ENCODE measurements at places on chromosomes 3 and 15.

GRCh38 chr3:30332196-30333021 is 274.0 kb upstream of the TGFBR2 start:
- no peak for DNase-seq

GRCh38 chr15:67829647-67830504 is 4.6 kb downstream of the SKOR1 start:
- no peak for DNase-seq

DNA sequence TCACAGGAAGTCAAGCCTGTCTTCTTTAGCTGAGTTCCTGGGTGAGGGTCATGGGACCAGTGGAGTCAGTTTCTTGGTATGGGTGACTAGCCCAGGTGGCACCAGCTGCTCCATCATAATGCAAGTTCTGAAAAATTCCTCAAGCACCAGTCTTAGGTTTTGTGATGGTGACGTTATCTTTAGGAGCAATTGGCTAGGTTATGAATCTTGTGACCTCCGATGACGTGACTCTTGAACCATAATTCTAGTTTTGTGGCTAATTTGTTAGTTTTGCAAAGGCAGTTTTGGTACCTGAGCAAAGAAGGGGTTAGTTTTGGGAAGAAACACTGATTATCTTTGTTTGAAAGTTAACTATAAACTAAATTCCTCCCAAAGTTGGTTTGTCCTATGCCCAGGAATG is 608.4 kb downstream of the VGLL3 start:
- DNase-seq = no peak

DNA sequence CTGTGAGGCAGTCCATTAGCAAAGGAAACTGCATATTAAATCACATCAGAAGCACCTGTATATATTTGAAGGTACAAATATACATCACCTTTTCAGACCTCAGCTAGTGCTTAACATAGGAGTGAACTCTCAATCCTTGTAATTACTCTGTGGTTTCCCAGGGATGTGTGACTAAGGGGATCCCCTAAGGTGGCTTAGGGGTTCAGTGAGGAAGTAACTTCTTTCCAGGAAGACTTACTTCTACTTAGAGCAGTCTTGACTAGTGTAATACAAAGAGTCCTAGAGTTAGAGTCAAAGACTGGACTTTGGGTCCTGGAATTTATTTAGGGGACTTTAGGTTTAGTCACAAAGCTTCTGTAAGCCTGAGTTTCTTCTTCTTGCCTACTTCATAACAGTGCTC is 8.7 kb upstream of the SUMF1 start:
- no peak for DNase-seq

DNA sequence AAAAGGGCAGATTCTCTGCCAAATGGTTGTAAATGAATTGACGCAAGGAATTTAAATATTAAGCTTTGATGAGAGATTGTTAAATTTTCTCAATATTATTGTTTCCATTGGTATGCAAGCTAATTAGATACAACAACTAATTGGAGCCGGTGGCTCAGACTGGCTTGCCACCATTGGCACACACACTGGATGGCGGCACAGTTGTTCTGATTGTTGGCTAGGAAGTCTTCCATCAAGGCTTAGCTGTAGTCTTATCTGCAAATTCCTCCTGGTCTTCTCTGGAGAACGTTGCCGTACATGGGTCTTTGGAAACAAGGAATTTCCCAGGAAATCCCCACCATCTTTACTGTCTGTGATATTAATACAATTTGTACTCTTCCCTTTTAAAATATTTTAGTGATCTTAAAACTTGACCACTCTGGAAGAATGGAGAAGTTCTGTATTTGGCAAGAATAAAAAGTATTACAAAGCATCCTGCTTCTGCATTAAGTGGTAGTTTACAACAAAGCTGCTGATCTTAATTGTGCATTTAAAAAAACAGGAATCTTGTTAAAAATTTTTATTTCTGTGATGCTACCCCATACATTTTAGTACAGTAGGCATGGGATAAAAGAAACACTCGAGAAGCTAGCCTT is 126.5 kb downstream of the UBE2E2 start:
- DNase-seq = no peak

- DNase-seq = no peak
Observed at GRCh38 chr15:42759093-42759492, 22.2 kb upstream of the CDAN1 start.

DNA sequence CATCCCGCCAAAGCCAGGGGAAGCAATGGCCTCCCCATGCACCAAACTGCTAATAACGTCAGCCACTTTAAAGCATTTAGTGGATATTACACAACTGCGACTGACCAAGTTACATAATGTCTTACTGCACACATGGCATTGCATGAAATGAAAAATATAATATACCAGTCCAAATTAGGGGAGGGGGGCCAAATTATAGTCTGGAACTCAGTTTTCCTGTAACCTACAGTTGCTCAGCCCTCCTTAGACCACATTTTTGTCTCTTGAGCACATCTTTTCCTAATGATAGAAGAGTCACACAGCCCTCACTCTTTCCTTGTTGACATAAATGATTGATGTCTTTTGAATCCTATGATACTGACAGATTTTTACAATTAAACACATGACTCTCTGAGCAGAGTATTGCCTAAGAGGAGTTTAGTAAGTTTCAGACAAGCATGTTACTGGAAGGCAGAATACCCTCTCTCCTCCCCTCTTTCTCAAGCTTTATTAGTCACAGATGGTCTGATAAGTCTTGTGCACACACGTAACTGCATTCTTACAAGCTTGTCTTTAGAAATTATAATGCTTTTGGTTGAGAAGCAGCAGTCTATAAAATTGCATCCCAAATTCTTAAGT is 1.1 kb upstream of the PLD1 start:
- DNase-seq = no peak

GRCh38 chr3:71662568-71662967 is 62.6 kb downstream of the EIF4E3 start:
- no peak for DNase-seq

GRCh38 chr3:174342171-174342570 is 517.0 kb upstream of the NAALADL2 start:
- no peak for DNase-seq

DNA sequence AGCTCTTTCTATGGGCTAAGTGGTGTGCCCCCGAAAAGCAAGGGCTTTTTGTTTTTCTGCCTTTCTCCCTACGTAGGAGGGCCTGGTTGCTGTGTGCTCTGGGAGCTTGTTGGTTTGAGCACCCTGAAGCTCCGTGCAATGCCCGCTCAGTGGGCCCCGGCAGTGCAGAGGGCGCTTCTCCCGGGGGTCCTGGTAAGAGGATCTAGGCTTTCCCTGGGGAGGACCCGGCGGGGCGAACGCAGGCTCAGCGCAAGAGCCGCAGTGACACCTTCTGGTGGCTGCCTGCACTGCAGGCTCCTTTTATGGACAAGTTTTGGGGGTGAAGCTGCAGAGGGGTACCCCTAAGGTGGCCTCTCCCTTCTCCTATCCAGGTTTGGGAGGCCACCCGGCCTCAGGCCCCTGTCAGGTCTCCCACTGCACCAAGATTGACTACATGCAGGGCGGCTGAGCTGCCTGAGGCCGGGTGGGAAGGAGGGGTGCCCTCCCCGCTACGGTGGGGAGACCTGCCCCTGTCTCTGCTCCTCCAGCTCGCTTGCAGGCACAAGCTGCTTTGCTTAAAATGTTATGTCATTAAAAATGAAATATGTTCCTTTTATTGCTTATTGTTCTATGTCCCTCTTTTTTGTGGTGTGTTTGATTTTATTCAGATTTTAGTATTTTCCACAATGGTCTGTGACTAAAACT is 387.9 kb downstream of the GABRG3 start:
- DNase-seq = no peak

DNA sequence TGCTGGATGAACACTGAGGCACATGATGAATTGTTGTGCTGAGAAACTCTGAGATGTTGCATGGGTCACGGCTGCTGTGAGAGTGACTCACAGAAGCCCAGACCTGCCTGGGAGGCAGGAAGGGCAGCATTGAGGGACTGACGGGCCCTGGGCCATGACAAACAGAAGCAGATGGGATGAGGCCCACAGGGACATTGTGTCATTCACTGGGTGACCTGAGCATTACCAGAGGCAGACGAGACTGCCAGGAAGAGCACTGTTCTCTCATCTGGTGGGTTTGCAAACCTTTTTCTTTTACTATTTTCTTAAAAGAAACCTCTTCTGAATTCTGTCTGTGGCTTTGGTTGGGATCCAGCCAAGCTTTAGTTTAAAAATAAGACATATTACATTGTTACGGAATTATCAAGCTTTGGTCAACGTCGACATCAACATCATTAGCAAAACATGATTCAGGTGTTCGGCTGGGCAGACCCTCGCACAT is 67.8 kb downstream of the BDH1 start:
- DNase-seq = no peak

DNA sequence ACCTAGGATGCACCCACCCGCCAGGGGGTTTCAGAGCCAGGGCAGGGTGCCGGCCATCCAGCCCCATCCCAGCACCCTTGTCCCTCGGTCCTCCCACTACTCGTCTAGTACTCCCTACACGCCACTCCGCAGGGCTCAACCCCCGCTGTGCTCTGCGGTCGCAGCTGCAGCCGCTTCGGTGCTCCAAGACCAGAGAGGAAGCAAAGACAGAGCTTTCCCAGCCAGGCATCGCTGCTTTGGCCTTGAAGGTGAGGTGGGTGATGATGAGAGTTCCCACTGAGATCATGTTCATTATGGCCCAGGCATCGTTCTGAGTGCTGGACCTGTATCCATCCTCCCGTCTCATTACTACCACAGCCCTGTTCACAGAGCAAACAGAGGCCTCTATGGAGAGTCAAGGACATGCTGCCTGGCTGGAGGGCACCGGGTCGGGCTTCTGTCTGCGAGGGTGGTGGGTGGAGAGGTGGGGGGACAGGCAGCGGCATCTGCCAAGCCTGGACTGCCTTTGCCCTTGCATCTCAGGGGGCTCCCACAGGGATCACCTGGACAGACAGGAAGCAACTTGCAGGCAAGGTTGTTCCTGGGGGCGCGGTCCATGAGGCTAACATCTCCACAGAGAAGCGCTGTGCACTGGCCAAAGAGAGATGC is 66.9 kb downstream of the KLF13 start:
- DNase-seq = no peak

DNA sequence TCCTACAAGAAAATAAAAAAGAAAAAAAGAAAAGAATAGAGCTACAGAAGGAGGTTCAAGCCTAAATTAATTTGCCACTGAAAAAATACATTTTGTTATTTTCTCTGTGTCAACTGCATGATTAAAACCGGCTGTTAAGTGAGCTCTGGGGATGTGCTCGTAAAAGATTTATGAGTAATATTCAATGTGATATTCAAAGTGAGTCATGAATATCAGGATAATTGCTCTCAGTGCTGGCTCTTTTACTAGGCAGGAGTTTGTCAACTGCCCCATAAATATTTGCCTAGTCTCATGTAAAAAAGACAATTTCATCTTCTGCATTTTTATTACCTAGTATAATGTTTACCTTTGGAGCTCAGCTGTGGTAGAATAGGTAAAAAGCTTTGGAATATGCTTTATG is 78.9 kb downstream of the CDIN1 start:
- DNase-seq = no peak

- no peak for DNase-seq
Observed at GRCh38 chr3:71194785-71195184, 388.7 kb downstream of the FOXP1 start.

- no peak for DNase-seq
Observed at GRCh38 chr15:24877174-24877573, 77.6 kb upstream of the SNRPN start.

DNA sequence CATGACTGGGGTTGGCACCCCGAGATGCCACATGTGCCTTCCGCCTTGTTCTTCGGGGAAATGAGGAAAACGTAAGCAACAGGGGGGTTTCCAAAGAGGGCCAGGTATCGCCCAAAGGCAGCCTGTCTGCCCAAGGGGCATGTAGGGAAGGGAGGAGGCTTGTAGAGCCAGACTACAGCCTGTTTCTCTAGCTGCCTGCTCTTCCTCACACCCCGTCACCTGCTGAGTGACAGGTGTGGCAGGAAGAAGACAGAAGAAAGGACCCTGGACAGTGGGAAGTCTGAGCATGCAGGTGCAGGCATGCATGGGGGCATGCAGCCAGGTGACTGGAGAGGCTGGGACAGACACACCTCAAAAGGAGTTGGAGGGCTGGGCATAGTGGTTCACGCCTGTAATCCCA is 9.8 kb downstream of the PLA2G4E start:
- DNase-seq = no peak

GRCh38 chr15:25375557-25375956 is 63.3 kb downstream of the UBE3A start:
- no peak for DNase-seq

- DNase-seq = no peak
Observed at GRCh38 chr15:88187195-88187594, 69.3 kb downstream of the NTRK3 start.

DNA sequence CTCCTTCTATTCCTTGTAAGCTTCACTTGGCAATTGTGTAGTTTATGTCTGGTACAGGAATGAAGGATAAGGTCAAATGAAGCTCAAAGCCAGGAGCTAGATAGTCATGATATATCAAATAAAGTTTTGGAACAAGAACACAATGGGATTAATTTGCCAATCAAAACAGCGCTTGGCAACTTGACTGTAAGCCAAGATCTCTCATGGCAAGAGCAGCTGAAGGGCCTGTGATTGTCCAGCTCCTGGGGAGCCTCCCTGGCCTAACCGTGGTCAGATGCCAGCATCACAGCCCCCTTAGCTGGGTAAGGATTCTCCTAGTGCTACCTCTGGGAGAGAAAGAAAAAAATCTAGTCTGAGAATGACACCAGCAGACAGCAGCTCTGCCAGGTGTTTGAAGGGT is 97.2 kb downstream of the LIPC start:
- DNase-seq = no peak

DNA sequence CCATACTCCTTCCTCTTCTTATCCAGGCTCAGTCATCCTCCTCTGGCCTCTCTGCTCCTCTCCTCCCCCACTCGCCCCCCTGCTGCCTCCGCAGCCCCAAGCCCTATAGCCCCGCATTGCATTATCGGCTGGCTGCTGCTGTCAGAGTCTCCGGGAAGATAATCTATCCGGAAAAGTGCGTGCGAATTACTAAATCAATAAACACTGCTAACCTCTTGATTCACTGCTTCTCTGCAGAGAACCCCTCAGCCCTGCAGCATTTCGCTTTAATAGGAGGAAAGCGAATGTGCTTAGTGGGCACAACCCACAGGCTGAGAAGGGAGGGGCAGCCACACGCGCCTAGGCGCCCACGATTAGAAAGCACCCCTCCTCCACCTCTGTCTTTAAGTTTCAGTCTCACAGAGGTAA is 167.6 kb downstream of the ABHD5 start:
- no peak for DNase-seq

- DNase-seq = peak; percentile 3
Observed at GRCh38 chr15:33737687-33738601, 230.4 kb upstream of the CHRM5 start.

DNA sequence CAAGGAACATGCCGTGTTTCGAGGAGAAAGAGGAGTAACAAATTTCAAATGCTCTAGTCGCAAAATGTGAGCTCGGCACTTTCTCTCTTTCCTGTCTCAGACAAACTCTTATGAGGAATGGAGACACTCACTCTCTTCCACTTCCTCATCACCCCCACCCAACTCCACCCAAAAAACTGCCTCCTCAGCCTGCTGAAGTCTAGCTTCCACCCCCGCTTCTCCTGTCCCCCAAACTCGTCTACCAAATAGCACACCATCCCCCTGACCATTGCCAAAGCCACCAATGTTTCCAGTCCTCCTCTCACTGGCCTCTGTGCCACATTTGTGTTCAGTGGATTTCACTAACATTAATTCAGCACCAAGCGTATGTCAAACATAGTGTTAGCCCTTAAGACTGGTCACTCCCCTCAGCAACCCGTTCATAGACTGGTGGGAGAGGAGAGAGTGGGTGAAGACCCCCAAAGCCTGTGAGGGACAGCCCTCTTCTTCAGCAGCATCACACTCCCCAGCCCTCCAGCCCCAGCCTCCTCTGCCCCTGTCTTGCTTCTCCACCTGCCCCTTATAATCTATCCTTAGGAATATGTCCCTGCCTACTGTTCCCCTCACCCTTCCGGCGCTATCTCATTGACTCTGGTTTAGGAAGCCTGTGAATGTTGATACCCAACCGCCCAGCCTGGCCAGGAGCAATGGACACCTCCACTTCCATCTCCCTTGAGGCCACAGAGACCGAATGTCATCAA is 77.3 kb downstream of the FAM174B start:
- no peak for DNase-seq
